ENCODE measurements at places on chromosomes 2 and 18.

- DNase-seq: no peak
These were observed 134.3 kb upstream of the HAAO start for GRCh38 chr2:42926434-42927333.

DNA sequence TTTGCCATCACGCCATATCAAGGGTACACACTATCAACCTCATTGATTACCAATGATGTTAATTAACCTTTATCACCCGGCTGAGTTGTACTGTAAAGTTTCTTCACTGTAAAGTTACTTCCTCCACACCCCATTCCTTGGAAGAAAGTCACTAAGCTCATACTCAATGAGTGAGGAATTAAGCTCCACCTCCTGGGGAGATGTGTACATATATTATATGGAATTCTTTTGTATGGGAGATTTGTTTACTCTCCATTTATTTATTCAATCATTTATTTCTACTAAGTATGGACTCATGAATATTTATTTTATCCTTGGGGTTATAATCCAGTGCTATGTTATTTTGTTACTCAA is 56.8 kb downstream of the C2orf74 start:
- DNase-seq: no peak

- DNase-seq: no peak
These were observed 190.8 kb upstream of the RGPD4 start for GRCh38 chr2:107635883-107636282.

GRCh38 chr2:204074456-204074855 is 137.9 kb downstream of the ICOS start:
- no peak for DNase-seq

DNA sequence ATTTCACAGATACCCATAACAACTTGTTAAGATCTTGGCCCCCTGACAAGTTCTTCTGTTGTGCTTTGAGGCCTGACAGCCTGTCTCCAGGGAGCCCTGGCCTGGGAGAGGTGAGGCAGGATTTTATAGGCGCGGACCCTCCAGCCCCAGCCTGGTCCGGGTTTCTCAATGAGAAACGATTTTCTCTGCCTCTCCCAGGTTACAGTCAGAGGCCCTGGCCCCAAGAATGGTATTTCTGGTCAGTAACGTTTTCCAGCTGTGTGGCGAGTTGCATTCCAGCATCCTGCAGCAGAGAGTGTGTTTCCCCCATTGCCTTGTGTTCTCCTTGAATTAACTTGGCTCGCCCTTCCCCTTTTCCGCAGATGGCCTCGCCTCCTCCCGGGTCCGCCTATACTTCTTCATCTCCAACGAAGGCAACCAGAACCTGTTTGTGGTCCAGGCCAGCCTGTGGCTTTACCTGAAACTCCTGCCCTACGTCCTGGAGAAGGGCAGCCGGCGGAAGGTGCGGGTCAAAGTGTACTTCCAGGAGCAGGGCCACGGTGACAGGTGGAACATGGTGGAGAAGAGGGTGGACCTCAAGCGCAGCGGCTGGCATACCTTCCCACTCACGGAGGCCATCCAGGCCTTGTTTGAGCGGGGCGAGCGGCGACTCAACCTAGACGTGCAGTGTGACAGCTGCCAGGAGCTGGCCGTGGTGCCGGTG is 3.0 kb downstream of the INHBB start:
- no peak for DNase-seq

DNA sequence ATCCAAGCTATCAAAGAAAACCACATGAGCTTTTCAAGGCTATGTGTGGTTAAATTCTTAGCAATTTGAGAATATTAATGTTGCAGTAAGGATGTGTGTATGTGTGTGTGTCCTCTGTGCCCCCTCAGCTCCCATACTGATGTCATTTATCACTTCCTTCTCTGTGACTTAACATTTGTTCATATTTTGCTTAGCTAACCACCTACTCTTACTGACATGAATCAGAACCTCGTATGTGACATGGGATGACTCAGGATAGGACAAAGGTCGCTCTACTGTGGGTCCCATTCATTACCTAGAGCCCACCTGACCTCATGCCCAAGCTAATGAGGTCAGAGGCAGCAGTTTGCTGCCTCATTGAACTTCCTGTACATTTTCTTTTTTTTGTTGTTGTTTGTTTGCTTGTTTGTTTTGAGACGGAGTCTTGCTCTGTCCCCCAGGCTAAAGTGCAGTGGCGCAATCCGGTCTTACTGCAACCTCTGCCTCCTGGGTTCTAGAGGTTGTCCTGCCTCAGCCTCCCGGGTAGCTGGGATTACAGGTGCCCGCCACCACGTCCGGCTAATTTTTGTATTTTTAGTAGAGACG is 36.3 kb downstream of the MOGAT1 start:
- DNase-seq: no peak

- no peak for DNase-seq
These were observed 141.8 kb downstream of the CTIF start for GRCh38 chr18:48680339-48681250.

DNA sequence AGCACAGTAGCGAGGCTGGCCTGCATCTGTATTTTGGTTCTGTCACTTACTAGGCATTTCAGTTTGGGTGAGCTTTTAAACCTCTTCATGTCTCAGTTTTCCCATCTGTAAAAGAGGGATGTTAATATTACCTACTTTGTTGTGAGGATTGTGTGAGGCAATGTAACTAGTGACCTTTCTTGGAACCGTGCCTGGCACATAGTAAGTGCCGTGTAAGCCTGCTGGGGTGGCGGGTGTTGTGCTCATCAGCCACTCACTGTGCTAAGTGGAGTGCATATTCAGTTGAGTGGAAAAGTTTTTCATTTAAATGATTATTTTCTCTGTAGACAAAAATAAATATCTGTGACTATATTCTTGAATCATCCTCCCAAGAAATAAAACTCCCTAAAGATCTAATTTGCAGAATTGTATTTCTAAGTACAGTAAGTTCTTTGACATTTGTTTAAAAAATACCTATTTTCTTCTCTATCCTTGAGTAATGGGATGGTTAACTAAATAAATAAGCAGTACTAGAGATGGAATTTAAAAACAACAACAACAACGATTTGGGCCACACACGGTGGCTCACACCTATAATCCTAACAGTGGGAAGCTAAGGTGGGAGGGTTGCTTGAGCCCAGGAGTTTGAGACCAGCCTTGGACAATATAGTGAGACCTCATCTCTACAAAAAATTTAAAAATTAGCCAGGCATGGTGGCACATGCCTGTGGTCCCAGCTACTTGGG is 56.7 kb downstream of the MALT1 start:
- no peak for DNase-seq

- DNase-seq: no peak
These were observed 26.1 kb upstream of the C1D start for GRCh38 chr2:68088940-68089339.

- DNase-seq: no peak
These were observed 62.8 kb downstream of the PRELID3A start for GRCh38 chr18:12470382-12471075.

DNA sequence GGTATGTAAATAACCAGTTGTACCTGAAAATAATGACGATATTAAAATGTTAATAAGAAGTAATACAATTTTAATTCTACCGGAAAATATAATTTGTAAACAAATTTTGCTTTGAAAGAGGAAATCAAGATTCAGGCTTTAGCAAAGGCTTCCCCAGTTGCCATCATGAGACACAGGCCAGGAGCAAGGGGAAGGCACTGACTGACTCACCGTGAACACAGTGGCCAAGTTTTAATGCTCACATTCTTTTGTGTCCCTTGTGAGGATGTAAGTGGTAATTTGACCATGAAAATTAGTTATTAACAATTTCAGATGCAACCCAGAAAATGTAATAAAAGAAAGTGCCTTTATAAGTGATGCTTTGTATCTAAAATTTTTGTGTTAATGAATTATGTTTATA is 164.1 kb downstream of the GREB1L start:
- no peak for DNase-seq

DNA sequence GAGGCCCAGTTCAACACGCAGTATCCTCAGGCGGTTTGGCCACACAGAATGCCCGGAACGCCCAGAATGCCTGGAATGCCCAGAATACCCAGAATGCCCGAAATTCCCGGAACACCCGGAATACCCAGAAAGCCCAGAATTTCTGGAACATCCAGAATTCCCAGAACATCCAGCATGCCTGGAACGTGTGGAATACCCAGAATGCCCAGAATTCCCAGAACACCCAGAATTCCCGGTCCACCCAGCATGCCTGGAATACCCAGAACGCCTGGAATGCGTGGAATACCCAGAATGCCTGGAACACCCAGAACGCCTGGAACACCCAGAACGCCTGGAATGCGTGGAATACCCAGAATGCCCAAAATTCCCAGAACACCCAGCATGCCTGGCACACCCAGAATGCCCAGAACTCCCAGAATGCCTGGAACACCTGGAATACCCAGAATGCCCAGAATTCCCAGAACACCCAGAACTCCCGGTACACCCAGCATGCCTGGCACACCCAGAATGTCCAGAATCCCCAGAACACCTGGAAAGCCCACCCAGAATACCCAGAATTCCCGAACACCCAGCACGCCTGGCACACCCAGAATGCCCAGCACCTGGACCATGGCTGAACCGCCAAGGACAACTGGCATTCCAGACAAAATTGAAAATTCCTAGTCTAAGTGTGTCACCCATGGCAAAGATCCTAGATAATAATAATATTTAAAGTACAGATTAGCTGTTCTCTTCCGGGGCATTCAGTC is 487.4 kb upstream of the SALL3 start:
- DNase-seq: no peak

DNA sequence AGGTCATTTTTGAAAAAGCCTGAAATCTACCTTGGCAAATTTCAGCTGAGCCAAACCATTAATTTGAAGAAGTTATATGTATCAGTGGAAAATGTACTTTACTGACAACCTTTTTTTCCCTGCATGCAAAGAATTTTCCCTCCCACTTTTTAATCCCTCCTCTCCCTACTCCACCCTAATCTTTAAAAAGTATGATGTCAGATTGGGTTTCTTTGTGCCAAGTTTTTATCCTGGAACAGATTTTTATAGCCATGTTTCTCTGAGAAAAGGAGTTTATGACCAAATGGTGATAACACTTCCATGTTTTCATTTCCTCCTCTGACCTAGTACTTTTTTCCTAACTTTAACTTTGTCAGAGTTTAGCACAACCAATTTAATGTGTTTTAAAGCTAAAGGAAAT is 250.3 kb upstream of the FOSL2 start:
- DNase-seq: no peak

DNA sequence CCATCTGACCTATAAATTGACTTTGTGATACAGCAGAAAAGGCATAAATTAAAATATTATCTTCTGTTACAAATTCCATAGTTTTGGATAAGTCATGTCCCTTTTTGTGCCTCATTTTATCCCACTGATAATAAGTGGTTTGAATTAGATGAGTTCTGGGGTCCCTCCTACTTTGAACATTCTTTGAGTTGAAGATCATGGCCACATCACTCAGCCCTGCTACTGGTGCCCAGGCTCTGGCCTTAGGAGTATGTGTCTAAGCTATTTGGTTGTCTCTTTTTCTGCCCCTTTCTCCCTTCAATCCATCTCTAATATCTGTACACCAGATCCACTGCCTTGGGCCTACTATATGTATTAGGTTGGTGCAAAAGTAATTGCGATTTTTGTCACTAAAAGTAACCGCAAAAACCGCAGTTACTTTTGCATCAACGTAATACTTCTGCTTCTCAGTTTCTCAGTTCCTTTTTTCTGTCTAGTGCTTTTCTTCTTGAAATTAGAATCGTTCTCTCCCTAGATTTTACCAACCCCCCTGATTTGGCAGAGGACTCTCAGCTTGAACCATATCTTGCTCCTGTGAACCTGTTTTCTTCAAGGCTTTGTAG is 362.5 kb upstream of the TNP1 start:
- no peak for DNase-seq

Measured in stimulated activated CD4-positive, alpha-beta T cell treated with anti-CD3 and anti-CD28 coated beads, Interleukin-15, amount 100 ng/mL, for 48 hours (primary cell).